ENCODE measurements at places on chromosomes 6 and 20. TPM values are rescaled to one million over a fixed set of nuclear protein-coding genes. Genes with fewer than 3 reads are reported as not detected.

WFDC2 gene
- total RNA-seq, result not detected

RAB22A gene
- total RNA-seq, result 17.3 TPM

DNA sequence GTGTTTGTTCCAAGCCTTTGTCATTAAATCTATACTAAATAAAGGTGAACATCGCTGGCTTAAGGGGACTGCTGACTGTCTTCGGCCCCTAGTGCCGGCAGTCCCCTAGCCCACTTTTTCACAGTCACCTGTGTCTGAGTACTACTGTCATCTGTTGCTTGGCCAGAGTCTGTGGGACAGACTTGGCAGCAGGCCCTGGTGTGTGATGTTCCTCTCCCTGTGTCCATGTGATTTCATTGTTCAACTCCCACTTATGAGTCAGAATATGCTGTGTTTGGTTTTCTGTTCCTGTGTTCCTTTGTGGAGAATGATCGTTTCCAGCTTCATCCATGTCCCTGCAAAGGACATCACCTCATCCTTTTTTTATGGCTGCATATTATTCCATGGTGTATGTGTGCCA lies 133.4 kb downstream of the HAO1 start:
- no peak for DNase-seq

- DNase-seq, result peak; percentile 54
These were observed 12.9 kb downstream of the MAPRE1 start for GRCh38 chr20:32832664-32833063.

- DNase-seq, result no peak
These were observed 531.2 kb downstream of the TFAP2B start for GRCh38 chr6:51349857-51350256.

GRCh38 chr6:17278289-17279063 lies 2.7 kb upstream of the RBM24 start:
- DNase-seq, result no peak

C20orf96 gene
- total RNA-seq, result 9.6 TPM

DNA sequence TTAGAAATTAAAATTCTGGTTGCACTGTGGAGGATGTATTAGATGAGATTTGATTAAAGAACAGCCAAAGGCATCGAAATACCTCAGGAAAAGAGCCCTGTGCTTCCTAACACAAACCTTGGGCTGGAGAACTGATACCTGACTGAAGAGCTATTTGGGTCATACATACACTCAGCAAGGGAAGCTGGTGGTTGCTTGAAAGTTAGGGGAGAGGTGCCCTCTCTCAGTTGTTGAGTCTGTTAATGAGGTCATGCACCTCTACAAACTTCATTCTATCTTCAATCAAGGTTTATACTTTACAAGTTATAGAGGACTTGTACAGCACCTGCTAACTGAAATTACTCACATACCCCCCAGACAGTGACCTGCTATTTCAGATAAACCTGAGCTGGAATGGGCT lies 25.5 kb downstream of the FAM184A start:
- no peak for DNase-seq

OSTM1 gene
- total RNA-seq, result 34.3 TPM

OR2H1 gene
- total RNA-seq, result not detected

ID1 gene
- 1.2 TPM for total RNA-seq

GRCh38 chr20:62236766-62237513 lies 1.4 kb upstream of the OSBPL2 start:
- DNase-seq, result no peak

GRCh38 chr6:167557675-167558074 lies 232.8 kb downstream of the TTLL2 start:
- DNase-seq, result no peak

DNA sequence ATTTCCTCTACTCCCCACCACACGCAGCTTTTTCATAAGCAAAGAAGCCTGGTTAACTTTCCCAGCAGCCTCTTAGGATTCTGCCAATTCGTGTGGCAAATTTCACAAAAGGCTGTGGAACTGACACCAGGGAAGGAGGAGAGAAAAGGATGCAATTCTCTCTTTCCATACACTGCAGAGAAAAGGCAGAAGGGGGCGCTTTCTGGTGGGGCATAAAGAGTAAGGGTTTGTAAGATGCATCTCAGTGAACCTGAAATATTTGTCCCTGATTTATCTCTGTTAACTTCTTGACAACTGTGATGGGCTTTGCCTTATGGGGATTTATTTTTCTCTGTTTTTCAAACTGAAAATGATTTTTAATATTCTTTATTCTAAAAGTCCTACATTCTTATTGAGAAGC lies 45.5 kb upstream of the GLP1R start:
- DNase-seq, result no peak

- DNase-seq, result no peak
These were observed 130.3 kb upstream of the PMEPA1 start for GRCh38 chr20:57840066-57840465.

PRDM1 gene
- 20.2 TPM for total RNA-seq

DNA sequence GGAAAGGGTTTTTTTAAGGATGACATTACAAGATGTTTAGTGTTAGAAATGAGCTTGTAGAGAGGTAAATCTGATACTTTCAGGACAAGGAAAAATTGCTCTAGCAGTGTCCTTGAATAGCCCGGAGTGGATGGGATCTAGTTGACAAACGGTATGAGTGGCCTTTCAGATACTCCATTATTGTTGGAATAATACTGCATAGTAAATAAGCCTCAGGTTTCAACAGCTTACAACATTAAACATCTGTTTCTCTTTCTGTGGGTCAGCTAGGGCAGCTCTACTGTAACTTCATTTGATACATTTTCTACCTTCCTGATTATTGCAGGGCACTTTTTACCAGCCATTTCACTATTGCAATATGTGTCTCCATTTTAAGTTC lies 118.0 kb downstream of the B3GAT2 start:
- no peak for DNase-seq

MCM8 gene
- 23.5 TPM for total RNA-seq

- no peak for DNase-seq
These were observed 29.2 kb downstream of the JAG1 start for GRCh38 chr20:10644458-10645204.

DNA sequence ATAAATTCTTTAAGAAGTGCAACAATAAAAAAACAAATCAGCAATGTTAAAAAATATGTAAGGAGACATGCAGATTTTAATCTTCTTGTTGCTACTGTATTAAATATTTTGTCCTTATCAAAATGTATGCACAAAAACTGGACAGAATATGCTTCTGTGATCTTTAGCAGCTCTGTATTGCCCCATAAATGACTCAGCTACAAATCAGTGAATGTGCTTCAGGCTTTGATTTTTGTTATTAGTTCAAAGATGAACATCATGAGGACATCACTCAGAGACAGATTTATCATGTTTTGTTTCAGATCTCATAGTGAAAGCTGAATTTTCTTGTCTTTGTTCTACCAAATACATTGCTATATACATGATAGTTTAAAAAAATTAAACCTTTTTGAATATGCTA lies 312.4 kb downstream of the GRIK2 start:
- DNase-seq, result no peak

MEI4 gene
- total RNA-seq, result not detected

DNA sequence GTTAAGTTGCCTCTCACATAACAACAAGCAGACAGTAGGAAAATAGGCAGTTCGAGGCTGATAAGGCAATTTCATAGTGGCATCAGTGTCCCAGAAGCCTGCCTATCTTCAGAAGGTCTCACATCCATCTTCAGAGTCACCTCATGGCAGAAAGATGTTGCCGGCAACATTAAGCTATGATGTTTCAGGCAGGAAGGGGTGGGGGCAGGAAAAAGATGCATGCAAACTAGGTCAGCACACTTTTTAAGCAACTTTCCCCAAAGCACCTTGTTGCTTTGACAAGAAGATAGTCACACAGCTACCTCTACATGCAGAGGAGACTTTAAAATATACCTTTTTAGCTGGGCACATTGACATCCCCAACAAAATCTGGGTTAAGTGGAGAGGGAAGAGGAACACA lies 43.2 kb upstream of the SMIM8 start:
- DNase-seq, result no peak

CD24 gene
- 0.68 TPM for total RNA-seq

DNA sequence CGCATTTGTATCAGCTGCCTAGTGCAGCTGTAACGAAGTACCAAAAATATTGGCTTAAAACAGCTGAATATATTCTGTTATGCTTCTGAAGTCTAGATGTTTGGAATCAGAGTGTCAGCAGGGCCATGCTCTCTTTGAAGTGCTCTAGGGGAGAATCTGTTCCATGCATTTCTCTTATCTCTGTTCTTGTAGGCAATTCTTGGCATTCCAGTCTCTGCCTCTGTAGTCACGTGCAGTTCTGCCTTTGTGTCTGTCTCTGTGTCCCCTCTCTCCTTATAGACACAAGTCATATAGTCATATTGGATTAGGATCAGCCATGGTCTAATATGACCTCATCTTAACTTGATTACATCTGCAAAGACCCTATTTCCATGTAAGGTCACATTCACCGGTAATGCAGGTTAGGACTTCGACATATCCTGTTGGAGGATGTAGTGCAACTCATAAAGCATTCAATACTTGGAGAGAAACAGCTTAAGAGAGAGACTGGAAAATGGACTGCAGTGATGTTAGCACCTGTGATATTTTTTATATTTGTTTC lies 18.6 kb downstream of the FAM83B start:
- DNase-seq, result no peak

GRCh38 chr20:13610184-13610583 lies 28.5 kb downstream of the TASP1 start:
- no peak for DNase-seq

- no peak for DNase-seq
These were observed 26.5 kb downstream of the VNN1 start for GRCh38 chr6:132687306-132687705.

DNA sequence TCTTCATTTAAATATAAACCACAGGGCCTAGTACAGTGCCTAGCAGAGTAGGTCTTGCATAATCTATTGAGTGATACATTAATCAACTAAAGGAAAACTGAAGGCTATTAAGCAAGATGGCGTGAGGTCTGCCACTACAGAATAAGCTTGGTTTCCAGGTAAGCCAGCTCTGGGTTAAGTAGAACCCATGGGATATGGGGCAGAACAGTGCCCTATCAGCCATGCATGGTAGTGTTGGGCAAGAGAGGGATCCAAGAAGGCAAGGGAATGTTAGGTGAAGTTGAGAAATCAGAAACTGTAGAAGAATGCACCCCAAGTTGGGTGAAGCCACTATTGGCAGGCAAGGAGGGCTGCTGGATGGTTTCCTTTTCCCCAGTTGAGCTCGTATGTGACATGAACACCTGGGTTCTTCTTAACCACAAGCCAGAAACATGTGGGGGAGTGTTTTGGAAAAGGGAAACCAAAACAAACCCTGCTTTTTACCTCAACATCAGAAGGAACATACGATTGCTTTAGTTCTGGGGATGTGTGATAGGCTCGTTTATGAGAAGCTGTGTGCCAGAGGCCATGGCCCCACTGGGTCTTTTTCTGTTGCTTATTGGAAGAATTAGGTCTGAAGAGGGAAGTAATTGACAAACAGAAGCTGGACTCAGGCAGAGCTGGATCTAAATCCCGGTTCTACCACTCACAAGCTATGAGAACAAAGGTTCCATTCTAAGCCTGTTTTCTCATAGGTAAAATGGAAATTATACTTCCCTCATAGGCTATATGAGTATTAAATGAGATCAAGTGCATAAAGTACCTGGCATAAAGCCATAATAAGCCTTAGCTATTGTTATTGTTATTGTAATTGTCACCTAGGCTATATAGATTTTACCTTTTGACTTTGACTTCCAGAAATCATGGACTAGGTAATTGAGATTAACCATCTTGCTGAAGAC lies 33.5 kb downstream of the NEDD9 start:
- peak; percentile 51 for DNase-seq

SNAI1 gene
- 0.75 TPM for total RNA-seq

CD93 gene
- total RNA-seq, result 0.47 TPM

All from activated naive CD8-positive, alpha-beta T cell treated with anti-CD3 and anti-CD28 coated beads, Interleukin-2, amount 10 ng/mL, durations not matched to agents 7 days and 5 days (primary cell).